Endodermal cell (in vitro differentiated cells): ENCODE measurements at places on chromosomes 1 and 21. TPM values are rescaled to one million over a fixed set of nuclear protein-coding genes. Genes with fewer than 3 reads are reported as not detected.

GRCh38 chr1:116814926-116815723 lies 60.9 kb downstream of the CD2 start:
- no peak for DNase-seq
- H3K4me1 ChIP-seq: no peaks in the 10 kb centered on the region
- no peaks in the 10 kb centered on the region for H3K27me3 ChIP-seq
- H3K36me3 ChIP-seq: no peaks in the 10 kb centered on the region
- no peak overlapping the region for H3K4me3 ChIP-seq
- H3K27ac ChIP-seq: no peak overlapping the region

- H3K36me3 ChIP-seq: no peaks in the 10 kb centered on the region
- H3K27ac ChIP-seq: no peak overlapping the region
- no peak overlapping the region for H3K4me3 ChIP-seq
- no peak for DNase-seq
- H3K27me3 ChIP-seq: no peaks in the 10 kb centered on the region
Measured at GRCh38 chr1:10833630-10834557, 37.4 kb upstream of the CASZ1 start.

GRCh38 chr1:4301007-4301406 lies 353.4 kb upstream of the AJAP1 start:
- H3K27ac ChIP-seq: no peak overlapping the region
- no peaks in the 10 kb centered on the region for H3K27me3 ChIP-seq
- no peak for DNase-seq
- H3K4me1 ChIP-seq: no peaks in the 10 kb centered on the region
- no peak overlapping the region for H3K4me3 ChIP-seq

DNA sequence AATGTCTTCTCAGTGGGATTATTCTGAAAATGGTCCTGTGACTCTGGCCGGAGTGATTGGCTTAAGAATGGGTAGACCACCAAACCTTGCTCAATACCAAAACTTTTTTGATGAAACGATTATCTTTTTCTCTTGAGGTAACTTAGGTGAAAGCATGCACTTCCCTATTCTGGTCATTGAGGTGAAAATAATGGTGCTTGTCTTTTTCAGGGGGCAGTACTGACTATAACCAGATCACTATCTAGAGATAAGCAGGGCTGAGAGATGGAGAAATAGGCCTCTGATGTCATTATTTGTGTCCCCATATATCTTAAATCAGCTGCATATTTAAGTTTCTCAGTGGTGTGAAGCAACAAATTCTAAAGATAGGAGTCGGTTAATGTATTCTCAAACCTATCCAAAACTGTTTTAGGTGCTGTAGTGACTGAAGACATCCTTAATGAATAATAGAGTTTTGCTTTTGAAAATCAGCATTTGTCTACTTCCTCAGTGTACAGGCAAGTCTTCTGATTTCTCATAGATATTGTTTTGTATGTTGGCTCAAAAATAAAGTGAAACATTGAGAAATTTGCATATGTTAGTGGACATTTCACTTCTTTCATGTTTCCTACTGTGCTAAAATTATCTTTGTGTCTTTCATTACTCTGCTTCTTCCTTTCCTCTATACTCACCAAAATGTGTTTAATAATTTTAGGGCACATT lies 735.3 kb upstream of the ADGRL4 start:
- no peak overlapping the region for H3K27ac ChIP-seq
- H3K4me1 ChIP-seq: no peaks in the 10 kb centered on the region

GRCh38 chr1:22530715-22531114 lies 32.6 kb upstream of the EPHA8 start:
- no peak overlapping the region for H3K4me3 ChIP-seq
- no peak overlapping the region for H3K27ac ChIP-seq
- H3K36me3 ChIP-seq: peaks cover 14% of the 10 kb centered on the region
- no peaks in the 10 kb centered on the region for H3K27me3 ChIP-seq
- DNase-seq: no peak

DNA sequence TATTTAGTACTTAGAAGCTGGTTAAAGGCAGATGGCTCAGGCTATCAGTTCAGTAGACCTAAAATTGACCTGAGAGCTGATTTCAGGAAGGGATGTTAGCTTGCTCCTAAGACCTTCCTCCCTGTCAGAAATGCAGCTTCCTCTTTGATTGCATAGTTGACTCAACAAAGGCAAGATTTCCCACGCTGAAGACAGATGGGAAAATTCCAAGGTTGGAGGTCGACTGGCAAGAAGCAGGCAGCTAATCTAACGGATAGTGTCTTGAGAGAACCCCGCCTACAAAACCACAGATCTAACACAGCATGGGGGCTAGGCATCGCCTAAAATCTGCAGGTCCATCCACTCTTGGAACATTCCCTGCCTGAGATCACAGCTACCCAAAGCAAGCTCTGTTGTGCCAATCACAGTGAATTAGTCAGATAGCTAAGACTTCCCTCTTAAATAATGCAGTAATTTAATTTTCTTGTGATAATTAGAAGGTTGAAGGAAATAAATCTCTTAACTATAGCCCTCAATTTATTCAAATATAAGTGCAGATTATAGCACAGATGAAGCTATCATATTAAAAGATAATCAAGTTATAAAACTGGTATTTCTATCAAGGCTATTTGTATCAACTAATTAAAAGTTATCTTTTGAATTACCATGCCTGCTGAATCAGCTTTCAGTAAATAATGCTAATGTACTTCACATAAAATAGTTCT lies 357.8 kb upstream of the SGIP1 start:
- no peaks in the 10 kb centered on the region for H3K27me3 ChIP-seq
- H3K27ac ChIP-seq: peak overlapping the region; percentile 79
- H3K36me3 ChIP-seq: no peaks in the 10 kb centered on the region
- H3K4me1 ChIP-seq: peaks cover 7% of the 10 kb centered on the region
- H3K4me3 ChIP-seq: no peak overlapping the region

- H3K36me3 ChIP-seq: no peaks in the 10 kb centered on the region
- H3K4me1 ChIP-seq: no peaks in the 10 kb centered on the region
- no peak overlapping the region for H3K27ac ChIP-seq
- H3K4me3 ChIP-seq: no peak overlapping the region
- H3K27me3 ChIP-seq: no peaks in the 10 kb centered on the region
Measured at GRCh38 chr21:44677881-44678280, 4.1 kb downstream of the KRTAP12-1 start.

DNA sequence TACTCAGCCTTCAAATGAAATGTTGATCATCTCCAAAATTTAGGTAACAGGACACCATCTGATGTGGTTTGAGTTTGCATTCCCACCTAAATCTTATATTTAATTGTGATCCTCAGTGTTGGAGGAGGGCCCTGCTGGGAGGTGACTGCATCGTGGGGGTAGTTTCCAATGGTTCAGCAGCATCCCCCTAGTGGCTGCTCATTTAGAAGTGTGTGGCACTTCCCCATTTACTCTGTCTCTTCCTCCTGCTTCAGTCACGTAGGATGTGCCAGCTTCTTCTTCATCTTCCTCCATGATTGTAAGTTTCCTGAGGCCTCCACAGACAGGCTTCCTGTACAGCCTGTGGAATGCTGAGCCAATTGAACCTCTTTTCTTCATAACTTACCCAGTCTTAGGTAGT lies 731.2 kb downstream of the USP25 start:
- H3K4me3 ChIP-seq: no peak overlapping the region
- H3K36me3 ChIP-seq: no peaks in the 10 kb centered on the region
- H3K27me3 ChIP-seq: no peaks in the 10 kb centered on the region
- peak; percentile 46 for DNase-seq
- no peak overlapping the region for H3K27ac ChIP-seq

- no peaks in the 10 kb centered on the region for H3K4me1 ChIP-seq
- H3K27ac ChIP-seq: no peak overlapping the region
- no peaks in the 10 kb centered on the region for H3K27me3 ChIP-seq
- no peak for DNase-seq
Measured at GRCh38 chr1:59029411-59030167, 245.7 kb upstream of the JUN start.

DNA sequence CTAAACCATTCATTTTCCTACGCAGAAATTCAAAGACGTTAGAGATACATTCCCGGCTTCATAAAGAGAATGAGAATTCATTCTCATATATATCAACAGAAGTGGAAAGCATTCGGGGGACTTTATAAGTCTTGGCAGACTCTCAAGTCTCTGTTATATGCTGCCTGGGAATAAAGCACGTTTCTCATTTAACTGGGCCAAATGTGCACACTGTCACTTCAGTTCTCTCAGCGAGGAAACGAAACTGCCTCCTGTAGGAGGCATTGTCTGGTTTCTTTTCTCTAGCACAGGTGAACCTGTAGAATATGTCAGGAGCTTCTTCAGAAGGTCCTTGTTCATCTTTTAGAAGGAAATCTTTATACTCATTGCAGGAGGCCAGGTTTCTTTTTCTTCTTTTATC lies 367.6 kb downstream of the PTBP2 start:
- H3K27me3 ChIP-seq: no peaks in the 10 kb centered on the region
- H3K4me1 ChIP-seq: no peaks in the 10 kb centered on the region
- no peak overlapping the region for H3K4me3 ChIP-seq
- no peaks in the 10 kb centered on the region for H3K36me3 ChIP-seq

DNA sequence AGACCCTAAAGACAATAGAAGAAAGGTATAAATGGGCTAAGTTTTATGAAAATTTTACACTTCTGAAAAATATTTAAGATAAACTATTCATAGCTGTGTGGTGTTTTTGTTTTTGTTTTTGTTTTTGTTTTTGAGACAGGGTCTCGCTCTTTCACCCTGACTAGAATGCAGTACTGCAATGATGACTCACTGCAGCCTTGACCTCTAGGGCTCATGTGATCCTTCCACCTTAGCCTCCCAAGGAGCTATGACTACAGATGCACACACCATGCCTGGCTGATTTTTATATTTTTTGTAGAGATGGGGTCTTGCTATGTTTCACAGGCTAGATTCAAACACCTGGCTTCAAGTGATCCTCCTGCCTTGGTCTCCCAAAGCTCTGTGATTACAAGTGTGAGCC lies 66.6 kb downstream of the PUM1 start:
- H3K4me1 ChIP-seq: no peaks in the 10 kb centered on the region
- H3K27ac ChIP-seq: no peak overlapping the region
- H3K27me3 ChIP-seq: no peaks in the 10 kb centered on the region
- H3K36me3 ChIP-seq: peaks cover 85% of the 10 kb centered on the region
- DNase-seq: no peak

- H3K27ac ChIP-seq: no peak overlapping the region
- H3K4me1 ChIP-seq: no peaks in the 10 kb centered on the region
- no peak overlapping the region for H3K4me3 ChIP-seq
Measured at GRCh38 chr21:45910548-45911221, 70.9 kb upstream of the COL6A1 start.

- no peak overlapping the region for H3K4me3 ChIP-seq
- H3K27me3 ChIP-seq: no peaks in the 10 kb centered on the region
- DNase-seq: no peak
- H3K27ac ChIP-seq: no peak overlapping the region
- peaks cover 4% of the 10 kb centered on the region for H3K36me3 ChIP-seq
- H3K4me1 ChIP-seq: no peaks in the 10 kb centered on the region
Measured at GRCh38 chr1:92739669-92740524, 45.0 kb downstream of the EVI5 start.

- DNase-seq: no peak
- H3K4me3 ChIP-seq: no peak overlapping the region
Measured at GRCh38 chr1:59333626-59334277, 36.9 kb downstream of the FGGY start.

- H3K27me3 ChIP-seq: no peaks in the 10 kb centered on the region
- no peak overlapping the region for H3K4me3 ChIP-seq
- peaks cover 5% of the 10 kb centered on the region for H3K4me1 ChIP-seq
- H3K36me3 ChIP-seq: peaks cover 10% of the 10 kb centered on the region
Measured at GRCh38 chr1:213122514-213122929, 71.5 kb downstream of the RPS6KC1 start.

- no peak overlapping the region for H3K4me3 ChIP-seq
- peak overlapping the region; percentile 9 for H3K27ac ChIP-seq
- H3K4me1 ChIP-seq: no peaks in the 10 kb centered on the region
- no peak for DNase-seq
- H3K36me3 ChIP-seq: peaks cover 33% of the 10 kb centered on the region
- no peaks in the 10 kb centered on the region for H3K27me3 ChIP-seq
Measured at GRCh38 chr1:35539073-35539823, 18.0 kb downstream of the KIAA0319L start.

- no peaks in the 10 kb centered on the region for H3K4me1 ChIP-seq
- H3K27ac ChIP-seq: no peak overlapping the region
- no peak overlapping the region for H3K4me3 ChIP-seq
- H3K27me3 ChIP-seq: no peaks in the 10 kb centered on the region
- no peak for DNase-seq
- no peaks in the 10 kb centered on the region for H3K36me3 ChIP-seq
Measured at GRCh38 chr1:3336641-3337630, 117.5 kb upstream of the ARHGEF16 start.

GRCh38 chr1:36359383-36359782 lies 26.3 kb downstream of the STK40 start:
- no peaks in the 10 kb centered on the region for H3K27me3 ChIP-seq
- H3K4me3 ChIP-seq: no peak overlapping the region
- no peak overlapping the region for H3K27ac ChIP-seq
- peaks cover 80% of the 10 kb centered on the region for H3K36me3 ChIP-seq
- H3K4me1 ChIP-seq: no peaks in the 10 kb centered on the region
- no peak for DNase-seq

- H3K27ac ChIP-seq: no peak overlapping the region
- H3K4me3 ChIP-seq: no peak overlapping the region
- peaks cover 68% of the 10 kb centered on the region for H3K36me3 ChIP-seq
- DNase-seq: no peak
- no peaks in the 10 kb centered on the region for H3K27me3 ChIP-seq
- no peaks in the 10 kb centered on the region for H3K4me1 ChIP-seq
Measured at GRCh38 chr1:156233426-156234127, 8.4 kb upstream of the BGLAP start.

DNA sequence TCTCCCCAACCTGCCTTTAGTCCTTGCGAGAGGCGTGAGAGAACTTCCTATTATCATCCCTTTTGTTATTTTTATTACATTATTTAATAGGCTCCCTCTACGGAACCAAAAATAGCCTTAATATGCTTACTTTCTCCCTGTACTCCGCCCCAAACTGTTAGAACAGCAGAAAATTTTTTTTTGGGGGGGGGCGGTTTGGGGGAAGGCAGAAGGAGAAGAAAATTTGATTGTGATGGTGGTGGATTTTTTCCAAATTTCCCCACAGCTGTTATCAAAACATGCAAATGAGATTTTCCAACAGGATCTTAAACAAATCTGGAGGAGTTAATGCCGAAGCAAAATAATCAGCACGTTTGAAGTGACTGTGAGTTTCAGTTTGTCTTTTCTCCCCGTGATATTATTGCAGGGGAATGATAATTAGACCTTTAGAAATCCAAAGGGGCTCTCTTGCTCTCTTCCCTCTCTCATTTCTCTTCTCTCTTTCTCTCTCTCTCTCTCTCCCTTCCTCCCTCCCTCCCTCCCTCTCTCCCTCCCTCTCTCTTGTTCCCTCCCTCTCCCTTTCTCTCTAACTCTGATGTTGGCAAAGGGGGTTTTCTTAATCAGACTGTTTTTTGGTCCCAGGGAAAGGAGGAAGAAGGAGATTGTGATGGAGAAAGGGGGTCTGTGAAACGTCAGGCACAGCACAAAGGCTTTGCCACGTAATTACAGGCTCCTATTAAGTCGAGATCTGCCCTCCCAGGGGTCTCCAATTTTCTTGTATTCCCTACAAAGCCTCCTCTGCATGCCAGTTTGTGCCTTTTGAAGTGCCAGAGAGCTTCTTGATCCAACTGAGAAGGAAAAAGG lies 1.1 kb upstream of the PRRX1 start:
- H3K27me3 ChIP-seq: peaks cover 100% of the 10 kb centered on the region
- no peaks in the 10 kb centered on the region for H3K36me3 ChIP-seq
- peak; percentile 55 for DNase-seq
- no peak overlapping the region for H3K27ac ChIP-seq
- peak overlapping the region; percentile 32 for H3K4me3 ChIP-seq

CYP4A22 gene
- total RNA-seq: 0.35 TPM in 1 of 3 replicates, not detected in the others

S1PR1 gene
- 0.53 and 0.59 TPM in 2 replicates for total RNA-seq

CLDN19 gene
- 28.3 to 34.3 TPM (median 31.6 TPM) in 3 replicates for total RNA-seq

CFHR3 gene
- total RNA-seq: 0.70 and 1.0 TPM in 2 replicates

AMPD1 gene
- total RNA-seq: not detected in 2 replicates

B4GALT3 gene
- total RNA-seq: 30.4 and 31.2 TPM in 2 replicates

RGS2 gene
- 13.8 and 14.1 TPM in 2 replicates for total RNA-seq

TMEM52 gene
- 4.8 to 6.4 TPM (median 6.0 TPM) in 3 replicates for total RNA-seq

CCDC190 gene
- total RNA-seq: not detected in 3 replicates

ANKRD35 gene
- 0.88 and 1.2 TPM in 2 replicates for total RNA-seq

RXRG gene
- total RNA-seq: 1.8 to 6.3 TPM (median 2.5 TPM) in 3 replicates
